ENCODE measurements at places on chromosomes 7 and 10.

DNA sequence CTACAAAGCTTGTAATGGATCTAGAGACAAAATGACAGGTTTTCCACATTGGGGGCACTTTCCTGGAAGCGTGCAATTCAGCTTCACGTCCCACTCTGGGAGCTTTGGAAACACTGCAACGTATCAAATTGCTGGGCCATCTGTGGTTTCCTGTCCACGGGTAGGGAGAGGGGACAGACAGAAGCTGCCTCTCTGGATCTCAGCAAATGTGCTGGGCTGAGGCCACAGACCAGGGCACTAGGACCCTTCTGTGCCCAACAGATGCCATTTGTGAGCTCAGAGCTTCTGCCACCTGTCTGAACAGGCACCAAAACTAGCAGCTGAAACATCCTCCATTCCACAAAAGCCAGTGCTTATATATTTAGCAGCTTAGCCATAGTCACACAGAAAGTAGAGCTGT is 40.9 kb upstream of the FRMD4A start:
- DNase-seq: no peak

DNA sequence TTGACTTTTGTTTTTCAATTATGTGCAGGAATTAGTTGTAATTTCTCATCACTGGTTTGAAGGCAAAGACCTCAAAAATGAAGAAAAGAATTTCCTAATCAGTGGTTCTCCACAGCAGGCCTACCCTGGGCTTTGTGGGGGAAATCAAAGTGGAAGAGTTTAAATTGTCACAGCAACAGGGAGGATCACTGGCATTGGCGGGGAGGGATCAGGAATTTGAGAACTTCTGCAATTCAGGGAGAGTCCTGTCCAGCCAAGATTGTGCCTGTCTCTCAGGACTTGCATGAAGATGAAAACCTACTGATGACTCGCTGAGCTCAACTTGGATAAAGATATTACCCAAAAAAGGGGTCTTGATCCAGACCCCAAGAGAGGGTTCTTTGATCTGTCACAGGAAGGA is 70.1 kb downstream of the HACD1 start:
- DNase-seq: no peak

DNA sequence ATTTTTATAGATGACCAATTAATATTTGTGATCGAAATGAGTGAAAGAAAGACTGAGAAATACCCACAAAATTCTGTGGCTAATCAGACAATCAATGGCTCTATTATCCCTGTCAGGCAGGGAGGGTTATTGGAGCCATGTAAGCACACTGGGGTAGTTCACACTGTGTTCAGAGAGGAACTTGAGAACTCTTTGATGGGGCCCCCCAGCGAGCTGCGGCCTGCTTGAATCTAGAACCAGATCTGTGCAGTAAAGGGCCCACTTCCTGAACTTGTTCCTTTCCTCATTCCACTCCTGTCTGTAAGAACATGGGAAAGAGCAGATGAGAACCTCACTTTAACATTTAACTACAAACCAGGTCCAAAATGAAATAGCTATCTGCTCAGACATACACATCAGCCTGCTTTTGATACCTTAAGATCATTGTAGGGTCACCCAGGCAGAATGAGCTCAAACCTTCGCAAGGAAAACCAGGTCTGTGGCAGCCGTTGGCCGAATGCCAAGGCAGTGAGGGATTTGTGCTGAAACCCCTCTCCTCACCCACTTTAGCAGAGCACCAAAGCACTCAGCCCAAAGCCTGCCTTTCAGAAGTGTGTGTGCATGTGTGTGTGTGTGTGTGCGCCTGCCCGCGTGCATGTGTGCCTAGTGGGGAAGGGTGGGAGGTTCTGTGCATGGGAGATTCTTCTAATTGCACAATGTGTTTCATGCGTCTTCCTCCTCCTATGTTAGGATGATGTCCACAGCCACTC is 365.6 kb upstream of the MGMT start:
- no peak for DNase-seq

GRCh38 chr7:142714375-142714774 is 34.9 kb upstream of the PRSS1 start:
- DNase-seq: no peak

- DNase-seq: no peak
Measured at GRCh38 chr7:112649560-112649959, 140.6 kb downstream of the TMEM168 start.

DNA sequence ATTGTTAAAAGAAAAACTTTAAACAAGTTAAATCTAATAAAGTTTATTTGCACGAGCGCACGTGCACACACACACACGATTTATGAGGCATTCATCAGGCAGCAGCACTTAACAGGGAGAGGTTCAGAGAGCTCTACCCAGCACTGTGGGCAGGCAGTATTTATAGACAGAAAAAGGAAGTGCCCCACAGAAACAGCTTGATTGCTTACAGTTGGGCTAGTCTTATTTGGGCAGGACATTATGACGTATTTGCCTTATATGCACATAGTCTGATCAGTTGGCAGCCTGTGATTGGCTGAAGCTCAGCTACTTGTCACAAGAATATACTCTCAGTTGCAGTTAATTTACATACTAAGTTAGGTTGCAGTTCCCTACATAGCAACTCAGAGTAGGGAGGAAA is 1.2 kb upstream of the SDHAF3 start:
- DNase-seq: no peak

DNA sequence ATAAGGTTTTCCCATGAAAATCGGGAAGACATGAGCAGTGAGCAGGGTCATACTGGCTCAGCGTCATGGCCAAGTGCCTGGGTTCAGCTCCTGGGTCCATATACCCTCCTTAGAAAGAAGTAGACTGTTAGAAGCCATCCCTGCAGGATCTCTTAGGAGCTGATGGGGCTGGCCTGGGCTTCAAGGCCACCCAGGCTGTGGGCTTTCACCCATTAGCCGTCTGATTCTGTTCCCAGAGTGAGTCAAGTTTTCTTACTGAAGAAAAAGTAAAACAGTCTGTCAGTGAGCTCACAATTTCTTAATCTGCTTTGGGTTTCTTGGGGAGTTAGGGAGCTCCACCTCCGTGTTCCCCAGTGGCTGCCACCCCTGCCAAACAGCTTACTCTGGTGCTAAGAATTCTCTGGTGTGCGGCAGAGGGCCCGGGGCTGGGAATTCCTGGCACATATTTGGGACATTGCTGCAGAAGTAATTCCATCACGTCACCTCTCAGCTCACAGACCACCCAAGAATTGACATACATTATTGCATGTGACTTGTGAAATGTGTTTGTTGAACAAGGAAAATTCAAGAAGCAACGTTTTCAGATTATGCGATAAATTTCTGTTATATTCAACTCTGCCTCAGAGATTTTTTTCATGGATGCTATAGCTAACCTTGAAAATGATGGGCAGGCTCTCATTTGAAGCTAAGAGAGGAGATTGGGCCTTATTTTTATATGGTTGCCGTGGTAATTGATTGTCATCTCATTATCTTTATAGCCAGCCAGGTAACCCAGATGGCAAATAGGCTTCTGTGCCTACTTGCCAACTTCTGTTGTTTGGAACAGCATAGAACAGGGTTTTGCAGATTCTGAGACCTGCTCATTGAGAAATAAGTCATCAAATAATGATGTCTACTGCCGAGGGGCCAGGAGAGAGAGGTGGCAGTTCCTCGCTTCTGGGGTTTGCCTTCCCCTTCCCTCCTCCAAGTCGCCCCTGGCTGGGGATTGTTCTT is 166.4 kb downstream of the CHN2 start:
- no peak for DNase-seq

- DNase-seq: no peak
Measured at GRCh38 chr10:32961895-32962369, 3.9 kb upstream of the ITGB1 start.

- no peak for DNase-seq
Measured at GRCh38 chr7:151316896-151317295, 24.7 kb upstream of the NUB1 start.

GRCh38 chr10:44477046-44477425 is 92.1 kb upstream of the CXCL12 start:
- no peak for DNase-seq

DNA sequence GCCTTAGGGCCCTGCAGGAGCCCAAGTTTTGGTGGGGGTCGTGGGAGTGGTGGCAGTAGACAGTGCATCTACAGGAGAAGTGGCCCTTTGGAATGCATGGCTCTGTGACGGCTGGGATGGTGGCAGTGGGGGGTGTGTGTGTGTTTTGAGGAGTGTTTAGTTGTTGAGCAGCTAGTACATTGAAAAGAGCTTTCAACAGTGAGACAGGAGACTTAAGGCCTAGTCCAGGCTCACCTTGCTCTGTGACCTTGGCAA is 27.1 kb downstream of the ZNF775 start:
- no peak for DNase-seq

- DNase-seq: peak; percentile 75
Measured at GRCh38 chr10:646118-646524, 43.3 kb downstream of the DIP2C start.

GRCh38 chr10:53177468-53177867 is 404.9 kb upstream of the MBL2 start:
- DNase-seq: no peak

GRCh38 chr7:19958309-19958896 is 185.0 kb upstream of the TMEM196 start:
- no peak for DNase-seq

DNA sequence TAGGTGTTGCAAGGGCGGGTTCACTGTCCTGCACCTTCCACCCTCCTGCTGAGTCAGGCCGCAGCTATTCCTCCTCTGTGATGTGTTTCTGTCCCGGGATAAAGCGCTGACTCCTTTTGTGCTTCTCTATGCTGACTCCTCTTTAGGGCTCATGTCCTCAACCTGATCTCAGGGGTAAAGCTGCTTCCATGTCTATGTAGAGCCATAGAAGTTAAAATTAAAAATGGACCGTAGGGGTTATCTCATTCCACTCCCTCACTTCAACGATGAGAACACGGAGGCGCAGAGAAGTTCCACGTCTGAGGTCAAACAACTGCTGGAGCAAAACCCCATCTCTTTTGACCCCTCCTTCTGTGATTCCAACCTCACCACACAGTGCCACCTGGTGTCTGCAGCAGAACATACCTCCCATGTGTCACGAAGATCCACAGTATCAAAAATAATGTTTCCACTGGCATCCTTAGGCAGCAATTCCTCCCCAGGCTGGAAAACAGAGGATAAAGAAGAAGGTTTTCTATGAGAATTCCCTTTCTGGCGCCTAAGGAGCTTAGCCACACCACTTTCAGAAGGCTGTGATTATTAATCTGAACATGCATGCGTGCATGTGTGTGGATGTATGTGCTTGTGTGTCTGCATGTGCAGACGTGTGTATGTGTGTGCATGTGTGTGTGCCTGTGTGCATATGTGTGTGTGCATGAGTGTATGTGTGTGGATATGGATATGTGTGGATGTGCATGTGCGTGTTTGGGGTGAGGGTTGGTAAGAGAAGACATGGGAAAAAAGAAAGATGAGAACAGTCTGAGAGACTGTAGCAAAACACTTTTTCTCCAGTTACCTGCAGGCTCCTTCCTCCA is 81.2 kb upstream of the UCN3 start:
- DNase-seq: no peak

- DNase-seq: no peak
Measured at GRCh38 chr7:7918736-7919448, 49.7 kb upstream of the GLCCI1 start.

GRCh38 chr7:25968205-25968993 is 183.6 kb upstream of the NFE2L3 start:
- no peak for DNase-seq

DNA sequence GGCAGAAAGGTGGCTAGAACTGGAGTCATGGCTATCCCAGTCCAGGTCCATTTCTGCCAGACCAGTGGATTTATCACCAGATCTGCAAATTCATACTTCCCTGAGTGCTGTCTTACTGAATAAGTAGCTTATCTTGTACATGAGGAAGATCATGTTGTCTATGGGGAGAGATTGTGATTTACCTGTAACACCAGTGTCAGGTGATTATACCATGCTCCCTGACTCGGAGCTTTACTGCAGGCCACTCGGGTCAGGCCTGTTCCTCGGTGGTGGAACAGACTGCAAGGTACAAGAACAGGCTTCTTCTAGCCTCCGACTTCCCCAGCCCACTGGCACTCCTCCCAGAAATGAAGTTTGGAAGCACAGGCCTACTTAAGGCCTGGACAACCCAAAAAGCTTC is 42.6 kb upstream of the DLG5 start:
- no peak for DNase-seq

GRCh38 chr10:124916098-124916584 is 25.8 kb upstream of the ZRANB1 start:
- DNase-seq: no peak

- DNase-seq: no peak
Measured at GRCh38 chr10:59926086-59926485, 19.7 kb upstream of the CCDC6 start.

- DNase-seq: no peak
Measured at GRCh38 chr10:74585231-74586087, 240.9 kb upstream of the KAT6B start.

GRCh38 chr7:129898502-129899160 is 54.1 kb downstream of the UBE2H start:
- DNase-seq: no peak

DNA sequence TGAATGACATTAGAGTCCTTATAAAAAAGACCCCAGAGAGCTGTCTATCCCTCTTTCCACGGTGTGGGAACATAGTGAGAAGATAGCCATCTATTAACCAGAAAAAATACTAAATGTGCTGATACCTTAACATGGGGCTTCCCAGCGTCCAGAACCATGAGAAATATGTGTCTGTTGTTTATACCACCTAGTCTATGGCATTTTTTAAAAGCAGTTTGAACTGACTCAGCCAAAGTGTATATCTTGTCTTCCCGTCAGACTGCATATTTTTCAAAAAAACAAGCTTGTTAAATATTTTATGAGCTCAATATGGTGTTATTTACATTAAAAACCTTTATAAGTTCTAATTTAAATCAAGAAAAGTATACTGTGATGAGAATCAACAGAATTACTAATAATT is 255.3 kb downstream of the HGF start:
- no peak for DNase-seq

DNA sequence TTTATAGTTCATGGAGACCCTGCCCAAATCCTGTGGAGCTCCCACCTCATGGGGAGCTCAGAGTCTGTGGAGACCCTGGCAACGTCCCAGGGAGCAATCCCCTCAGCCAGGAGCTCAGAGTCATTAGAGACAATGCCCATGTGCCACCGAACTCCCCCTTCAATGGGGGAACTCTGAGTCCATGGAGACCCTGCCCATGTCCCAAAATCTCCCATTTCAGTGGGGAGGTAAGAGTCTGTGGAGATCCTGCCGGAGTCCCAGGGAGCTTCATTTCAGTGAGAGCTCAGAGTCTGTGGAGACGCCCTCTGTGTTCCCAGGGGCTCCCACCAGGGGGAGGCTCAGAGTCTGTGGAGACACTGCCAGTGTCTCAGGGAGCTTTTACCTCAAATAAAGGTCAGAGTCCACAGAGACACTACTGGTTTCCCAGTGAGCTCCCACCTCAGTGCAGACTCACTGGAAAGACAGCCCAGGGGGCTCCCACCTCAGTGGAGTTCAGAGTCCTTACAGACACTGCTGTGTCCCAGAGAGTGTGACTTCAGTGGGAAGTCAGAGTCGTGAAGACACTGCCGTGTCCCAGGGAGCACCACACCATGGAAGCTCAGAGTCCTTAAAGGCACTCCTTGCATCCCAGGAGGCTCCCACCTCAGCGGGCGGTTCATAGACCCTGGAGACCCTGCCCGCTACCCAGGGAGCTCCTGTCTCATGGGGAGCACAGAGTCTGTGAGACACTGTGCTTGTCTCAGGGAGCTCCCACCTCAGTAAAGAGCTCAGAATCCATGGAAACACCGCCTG is 5.0 kb downstream of the MYO1G start:
- no peak for DNase-seq

- no peak for DNase-seq
Measured at GRCh38 chr10:6601246-6601805, 21.2 kb upstream of the PRKCQ start.

- no peak for DNase-seq
Measured at GRCh38 chr7:103936558-103936957, 52.9 kb downstream of the RELN start.

GRCh38 chr10:13000431-13000830 is 1.1 kb downstream of the CCDC3 start:
- no peak for DNase-seq
